Activated T-cell treated with anti-CD3 and anti-CD28 coated beads, Interleukin-2, amount 50 U/mL, for 72 hours (primary cell): ENCODE measurements at places on chromosomes 4 and X.

DNA sequence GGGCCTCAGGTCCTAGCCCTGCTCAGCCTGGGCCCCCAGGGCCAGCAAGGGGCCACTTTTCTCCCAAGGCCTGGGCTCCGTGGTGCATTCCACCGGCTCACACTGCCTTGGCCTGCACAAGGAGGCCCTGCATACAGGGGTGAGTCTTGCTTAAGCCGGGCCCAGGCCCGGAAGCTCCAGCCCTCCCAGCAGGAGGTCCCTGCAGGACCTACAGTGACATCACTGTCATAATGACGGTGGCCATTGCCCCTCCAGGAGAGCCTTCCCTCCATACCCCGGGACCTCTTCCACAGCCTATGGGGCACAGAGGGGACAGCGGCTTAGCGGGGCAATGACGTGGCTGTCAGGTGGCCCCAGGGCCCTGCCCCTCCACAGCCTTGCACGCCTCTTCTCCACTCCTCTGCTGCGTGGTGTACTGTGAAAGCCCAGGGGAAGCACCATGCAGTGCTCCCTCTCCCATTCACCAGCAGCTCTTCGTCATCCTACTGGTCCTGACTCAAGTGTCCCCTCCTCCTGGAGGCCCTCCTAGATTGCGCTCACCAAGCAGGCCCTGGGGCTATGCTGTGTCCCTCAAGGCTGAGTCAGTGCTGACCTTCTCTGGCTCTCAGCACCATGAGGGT lies 32.3 kb upstream of the AFAP1 start:
- DNase-seq, result no peak

GRCh38 chr4:84939113-84939512 lies 27.4 kb downstream of the WDFY3 start:
- no peak for DNase-seq

GRCh38 chrX:47351706-47352105 lies 18.7 kb upstream of the ZNF157 start:
- DNase-seq, result no peak

DNA sequence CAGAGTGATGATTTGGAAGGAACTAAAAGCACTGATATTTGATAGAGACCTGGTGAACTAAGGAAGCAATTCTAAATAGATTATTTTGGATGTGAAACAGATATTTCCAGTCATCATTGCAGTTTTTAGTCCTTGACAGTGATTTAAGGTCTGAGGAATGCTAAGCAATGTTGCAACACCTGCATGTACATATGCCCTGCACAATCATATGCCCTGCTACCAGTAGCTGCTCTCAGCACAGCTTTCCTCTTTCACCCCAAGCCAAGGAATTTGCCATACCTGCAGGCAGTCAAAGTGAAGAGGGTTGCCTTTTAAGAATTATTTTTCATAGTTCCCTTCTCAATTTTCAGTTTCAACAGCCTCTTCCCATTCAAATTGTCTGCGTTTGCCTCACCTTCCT lies 8.7 kb upstream of the FAM47A start:
- no peak for DNase-seq

GRCh38 chr4:67571975-67572374 lies 13.4 kb downstream of the STAP1 start:
- DNase-seq, result no peak

DNA sequence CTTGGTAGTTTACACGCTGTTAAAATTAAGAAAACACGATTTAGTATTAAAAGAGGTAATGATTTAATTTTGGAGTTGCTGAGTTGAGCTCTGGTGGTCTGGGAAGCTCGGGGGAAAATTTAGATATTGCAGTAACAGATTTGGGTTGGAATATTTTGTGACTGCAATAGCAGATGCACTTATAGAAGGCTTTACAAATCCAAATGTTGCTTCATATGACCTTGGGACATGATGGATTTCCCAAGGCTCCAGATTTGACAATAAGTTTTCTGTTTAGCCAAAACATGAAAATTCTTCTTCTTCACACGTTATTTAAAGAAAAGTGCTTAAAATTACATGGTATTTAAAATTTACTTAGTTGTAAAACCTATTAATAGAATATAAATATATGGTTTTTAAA lies 302.0 kb downstream of the SPRY1 start:
- no peak for DNase-seq

GRCh38 chr4:53508446-53508845 lies 82.8 kb downstream of the LNX1 start:
- no peak for DNase-seq
